ENCODE measurements at places on chromosomes 13 and 19.

GRCh38 chr13:98476106-98476505 lies 100.8 kb downstream of the STK24 start:
- peak; percentile 48 for DNase-seq

DNA sequence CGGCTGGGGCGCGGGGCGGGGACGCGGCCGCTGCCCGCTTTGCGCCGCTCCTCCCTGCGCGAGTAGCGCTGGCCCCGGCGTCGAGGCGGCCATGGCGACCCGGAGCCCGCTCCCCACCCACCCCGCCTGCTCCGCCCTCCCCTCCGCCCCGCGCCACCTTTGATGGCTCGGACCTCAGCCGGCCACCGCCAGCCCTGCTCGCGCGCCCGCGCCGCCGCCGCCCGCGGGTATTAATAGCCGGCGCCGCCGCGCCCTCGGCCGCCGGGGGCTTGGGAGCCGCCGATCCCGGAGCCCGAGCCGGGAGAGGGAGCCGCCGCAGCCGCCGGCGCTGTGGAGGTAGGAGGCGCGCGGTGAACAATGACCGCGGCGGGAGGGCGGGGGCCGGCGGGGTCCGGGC lies 261 bp downstream of the FARP1 start:
- no peak for DNase-seq

GRCh38 chr19:41218615-41219507 lies at the start of gene AXL:
Gene AXL (plus strand): TSS chr19:41219223. CDS start chr19:41219393, 170 bp downstream.
- no peak for DNase-seq

DNA sequence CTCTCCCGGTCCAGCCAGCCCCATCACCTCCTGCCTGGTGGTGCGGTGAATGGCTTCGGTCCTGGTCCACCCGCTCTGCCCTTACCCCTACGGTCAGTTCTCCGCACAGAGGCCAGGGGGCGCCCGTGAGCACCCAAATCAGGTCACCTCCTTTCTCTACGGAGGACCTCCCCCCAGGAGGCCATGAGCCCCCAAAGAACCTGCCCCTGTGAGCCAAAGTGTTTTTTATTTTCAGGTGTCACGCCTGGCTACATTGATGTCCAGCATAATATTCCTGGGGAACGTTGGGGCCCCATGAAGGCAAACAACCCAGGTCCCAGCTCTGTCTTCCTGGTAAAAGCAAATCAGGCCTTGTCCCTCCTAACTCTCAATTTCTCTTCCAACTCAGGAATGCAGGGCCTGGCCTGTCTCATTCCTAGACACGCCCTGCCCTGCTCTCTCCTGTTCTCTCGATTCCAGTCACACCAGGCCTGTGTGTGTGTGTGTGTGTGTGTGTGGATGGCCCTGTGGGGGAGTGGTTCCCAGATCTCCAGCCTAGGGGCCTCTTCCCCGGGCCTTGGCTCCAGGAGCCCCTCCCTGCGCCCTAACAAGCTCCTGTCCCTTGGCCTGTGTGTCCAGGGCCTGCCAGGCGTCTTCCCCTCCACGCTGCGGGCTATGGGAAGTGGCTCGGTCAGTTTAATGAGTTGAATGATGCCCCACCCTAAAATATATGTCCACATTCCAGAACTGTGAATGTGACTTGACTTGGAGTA lies 9.7 kb upstream of the GIPC1 start:
- peak; percentile 73 for DNase-seq

GRCh38 chr19:15200553-15201364 lies at the start of gene NOTCH3:
Gene NOTCH3 (minus strand): TSS chr19:15200995. CDS start chr19:15200905, 90 bp downstream.
- DNase-seq: no peak

- no peak for DNase-seq
These were observed 43.5 kb downstream of the PIN1 start for GRCh38 chr19:9878511-9879196.

GRCh38 chr19:53019684-53020083 lies 6.0 kb downstream of the ERVV-1 start:
- no peak for DNase-seq

GRCh38 chr13:36131222-36131930 lies at the start of gene DCLK1:
Gene DCLK1 (minus strand): TSS chr13:36131382.
- no peak for DNase-seq

- no peak for DNase-seq
These were observed 212.9 kb upstream of the SERP2 start for GRCh38 chr13:44160591-44161191.

DNA sequence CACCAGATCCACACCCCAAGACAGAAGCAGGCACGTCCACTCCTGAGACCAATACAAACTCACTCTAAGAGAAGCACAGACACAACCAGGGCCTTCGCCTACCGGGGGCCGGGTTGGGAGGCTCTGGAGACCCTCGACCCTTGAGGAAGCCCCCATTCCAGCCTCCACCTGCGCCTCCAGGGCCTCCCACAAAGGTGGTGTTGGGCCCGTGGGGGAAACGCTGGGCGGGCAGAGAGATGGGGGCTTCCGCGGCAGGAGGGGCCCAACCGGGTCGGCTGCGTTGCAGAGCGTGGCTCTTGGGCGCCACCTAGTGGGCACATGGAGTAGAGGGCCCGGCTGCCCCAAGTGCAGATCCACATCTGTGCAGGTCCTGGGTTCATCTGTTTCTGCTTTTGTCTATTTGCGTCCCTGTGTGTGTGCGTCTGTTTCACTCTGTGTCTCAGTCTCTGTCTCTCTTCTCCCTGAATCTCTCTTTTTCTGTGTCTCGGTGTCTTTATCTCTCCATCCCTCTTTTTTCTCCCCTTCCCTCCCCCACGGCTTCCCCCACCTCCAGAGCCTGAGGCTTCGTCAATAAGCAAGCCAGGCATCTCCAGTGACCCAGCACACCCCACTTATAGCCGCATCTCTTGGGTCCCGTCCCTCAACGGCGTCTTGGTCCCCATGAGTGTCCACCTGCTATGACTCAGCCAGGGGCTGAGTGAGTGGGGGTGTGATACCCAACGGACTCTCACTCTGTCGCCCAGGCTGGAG lies 10.5 kb upstream of the TINCR start:
- DNase-seq: peak; percentile 76

DNA sequence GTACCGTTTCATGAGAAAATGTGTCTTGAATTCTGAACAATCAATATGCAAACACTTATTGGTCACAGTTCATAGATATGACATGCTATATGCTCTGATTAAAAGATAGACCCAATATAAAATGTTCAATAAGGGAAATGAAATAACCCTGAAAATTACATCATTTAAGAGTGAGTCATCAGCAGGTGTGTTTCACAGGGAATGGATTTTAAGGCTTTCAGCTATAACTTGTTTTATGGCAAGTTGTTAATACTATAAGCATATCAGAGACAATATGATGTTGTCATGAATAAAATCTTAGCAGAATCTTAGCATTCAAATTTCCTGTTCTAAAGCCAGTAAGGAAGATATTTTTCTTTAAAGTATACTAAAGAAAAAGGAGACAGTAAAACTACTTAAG lies 483.4 kb upstream of the PCDH9 start:
- no peak for DNase-seq

DNA sequence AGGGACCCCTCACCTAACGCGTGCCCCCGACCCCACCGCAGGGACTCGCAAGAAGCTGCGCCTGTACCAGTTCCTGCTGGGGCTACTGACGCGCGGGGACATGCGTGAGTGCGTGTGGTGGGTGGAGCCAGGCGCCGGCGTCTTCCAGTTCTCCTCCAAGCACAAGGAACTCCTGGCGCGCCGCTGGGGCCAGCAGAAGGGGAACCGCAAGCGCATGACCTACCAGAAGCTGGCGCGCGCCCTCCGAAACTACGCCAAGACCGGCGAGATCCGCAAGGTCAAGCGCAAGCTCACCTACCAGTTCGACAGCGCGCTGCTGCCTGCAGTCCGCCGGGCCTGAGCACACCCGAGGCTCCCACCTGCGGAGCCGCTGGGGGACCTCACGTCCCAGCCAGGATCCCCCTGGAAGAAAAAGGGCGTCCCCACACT lies 4.7 kb upstream of the MYBPC2 start:
- peak; percentile 44 for DNase-seq

DNA sequence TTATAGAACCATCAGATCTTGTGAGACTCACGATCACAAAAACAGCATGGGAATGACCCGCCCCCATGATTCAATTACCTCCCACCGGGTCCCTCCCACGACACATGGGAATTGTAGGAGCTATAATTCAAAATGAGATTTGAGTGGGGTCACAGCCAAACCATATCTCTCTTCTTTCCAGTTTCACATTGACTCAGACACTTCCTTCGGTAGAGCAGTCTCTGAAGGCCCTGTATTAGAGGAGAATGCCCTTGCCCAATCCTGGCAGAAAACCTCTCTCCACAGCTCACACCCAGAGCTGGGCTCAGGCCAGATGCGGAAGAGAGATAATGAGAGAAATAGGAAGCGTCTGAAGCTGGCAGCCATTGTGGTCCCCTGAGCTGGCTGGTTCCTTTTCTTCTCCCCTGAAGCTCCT lies 72.4 kb upstream of the CLDN10 start:
- DNase-seq: no peak

DNA sequence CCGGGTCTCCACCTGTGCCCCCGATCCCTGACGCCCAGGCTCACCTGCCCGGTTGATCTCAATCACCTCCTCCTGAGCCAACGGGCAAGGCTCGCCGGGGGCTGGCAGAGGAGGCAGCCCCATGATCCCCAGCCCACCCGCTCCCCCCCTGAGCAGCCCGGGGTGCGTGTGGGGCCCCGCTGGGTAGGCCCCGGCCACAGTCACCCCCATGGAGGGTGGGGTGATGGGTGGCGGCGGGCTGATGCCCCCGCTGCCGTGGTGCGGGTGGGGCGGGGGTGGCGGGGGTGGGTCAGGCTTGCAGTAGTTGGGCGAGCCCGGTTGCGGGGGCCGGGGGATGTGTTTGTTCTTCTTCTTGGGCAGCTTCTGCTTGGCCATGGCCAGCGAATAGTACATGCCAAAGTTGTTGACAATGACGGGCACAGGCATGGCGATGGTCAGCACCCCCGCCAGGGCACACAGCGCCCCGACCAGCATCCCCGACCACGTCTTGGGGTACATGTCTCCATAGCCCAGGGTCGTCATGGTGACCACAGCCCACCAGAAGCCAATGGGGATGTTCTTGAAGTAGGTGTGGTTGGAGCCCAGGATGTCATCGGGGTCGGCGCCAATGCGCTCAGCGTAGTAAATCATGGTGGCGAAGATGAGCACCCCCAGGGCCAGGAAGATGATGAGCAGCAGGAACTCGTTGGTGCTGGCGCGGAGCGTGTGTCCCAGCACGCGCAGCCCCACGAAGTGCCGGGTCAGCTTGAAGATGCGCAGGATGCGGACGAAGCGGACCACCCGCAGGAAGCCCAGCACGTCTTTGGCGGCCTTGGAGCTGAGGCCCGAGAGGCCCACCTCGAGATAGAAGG lies 6.0 kb downstream of the KCNC3 start:
- no peak for DNase-seq
